ENCODE measurements at places on chromosomes 6 and 20.

DNA sequence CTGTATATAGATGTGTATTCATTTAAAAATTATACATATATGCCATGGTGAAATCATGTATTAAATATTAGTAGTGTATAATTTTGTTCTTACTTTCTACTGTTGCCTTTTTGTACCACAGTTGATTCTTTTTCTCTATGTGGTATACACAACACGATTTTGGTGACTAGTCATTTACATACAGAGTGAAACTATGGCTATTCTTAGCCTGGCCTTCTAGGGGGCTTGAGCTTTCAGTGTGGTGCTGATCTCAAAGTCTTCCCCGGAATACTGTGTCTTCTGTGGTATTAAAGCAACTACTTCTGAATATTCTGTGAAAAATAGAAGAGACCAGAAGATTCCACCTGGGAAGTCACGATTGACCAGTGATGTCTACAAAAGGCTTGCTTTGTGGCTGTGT lies 301.9 kb downstream of the UTRN start:
- no peak for DNase-seq

DNA sequence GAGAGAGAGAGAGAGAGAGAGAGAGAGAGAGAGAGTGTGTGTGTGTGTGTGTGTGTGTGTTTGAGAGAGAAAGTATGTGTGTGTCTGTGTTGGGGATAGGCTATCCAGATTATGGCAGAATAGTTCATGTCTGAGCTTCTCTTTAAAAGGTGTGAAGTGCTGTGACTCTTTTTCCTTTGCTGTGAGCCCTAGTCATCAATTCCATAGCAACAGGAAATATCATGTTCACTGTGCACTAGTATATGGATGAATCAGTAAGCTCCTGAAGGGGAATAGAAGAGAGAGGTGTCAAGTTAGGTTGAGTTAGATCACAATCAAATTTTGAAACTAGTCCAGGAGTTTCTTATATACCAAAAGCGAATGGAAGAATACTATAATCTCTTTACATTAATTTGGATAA lies 318.7 kb downstream of the RFPL4B start:
- no peak for DNase-seq

DNA sequence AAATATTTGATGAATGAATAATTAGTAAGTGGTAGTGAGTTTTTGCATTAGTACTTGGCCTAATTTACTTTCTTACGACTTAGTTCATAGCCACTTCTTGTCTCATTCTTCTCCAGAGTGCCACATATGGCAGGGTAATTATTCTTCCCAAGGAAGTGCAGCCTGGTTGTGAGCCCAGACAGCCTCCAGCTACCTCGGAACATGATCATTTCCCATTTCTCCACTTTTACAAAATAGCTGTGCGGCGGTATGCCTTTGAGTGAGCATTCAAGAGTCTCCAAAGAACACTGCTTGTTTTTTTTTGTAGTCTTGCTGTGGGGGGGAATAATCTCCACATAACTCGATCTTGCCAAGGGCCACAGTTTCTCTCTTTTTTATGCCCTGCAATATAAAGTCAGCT lies 765.0 kb downstream of the HDGFL1 start:
- no peak for DNase-seq

- no peak for DNase-seq
Observed at GRCh38 chr6:73236144-73236750, 11.0 kb upstream of the KHDC1L start.

GRCh38 chr20:2093159-2093781 lies 8.4 kb upstream of the STK35 start:
- DNase-seq = no peak

GRCh38 chr6:157841211-157841840 lies 18.3 kb downstream of the SNX9 start:
- no peak for DNase-seq

DNA sequence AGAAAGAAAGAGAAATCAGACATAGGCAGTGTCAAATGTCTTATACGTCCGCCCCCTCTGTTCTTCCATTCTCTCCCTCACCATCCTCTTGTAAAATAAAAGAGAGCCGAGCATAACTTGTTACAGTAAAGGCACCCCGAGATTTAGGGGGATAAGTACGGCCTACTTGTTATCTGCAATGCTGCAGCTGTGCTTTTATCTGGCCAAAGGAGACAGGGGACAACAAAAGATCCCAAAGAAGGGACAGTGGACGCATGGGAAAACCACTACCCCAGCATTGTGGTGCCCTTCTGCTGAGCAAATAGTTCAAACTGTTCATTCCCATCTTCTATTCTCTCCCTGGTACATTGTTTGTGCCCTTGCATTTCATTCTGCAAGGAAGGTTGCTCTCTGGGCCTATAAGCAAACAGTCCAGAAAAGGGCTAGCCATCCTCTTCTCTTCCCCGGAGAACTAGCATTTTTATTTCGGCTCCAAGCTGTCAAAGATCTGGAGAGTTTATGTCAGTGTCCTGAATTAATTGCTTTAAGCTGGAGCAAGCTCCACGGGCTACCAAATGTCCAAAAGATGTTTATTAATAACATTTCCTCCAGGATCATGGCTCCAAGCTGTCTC lies 22.3 kb downstream of the FOXA2 start:
- no peak for DNase-seq

DNA sequence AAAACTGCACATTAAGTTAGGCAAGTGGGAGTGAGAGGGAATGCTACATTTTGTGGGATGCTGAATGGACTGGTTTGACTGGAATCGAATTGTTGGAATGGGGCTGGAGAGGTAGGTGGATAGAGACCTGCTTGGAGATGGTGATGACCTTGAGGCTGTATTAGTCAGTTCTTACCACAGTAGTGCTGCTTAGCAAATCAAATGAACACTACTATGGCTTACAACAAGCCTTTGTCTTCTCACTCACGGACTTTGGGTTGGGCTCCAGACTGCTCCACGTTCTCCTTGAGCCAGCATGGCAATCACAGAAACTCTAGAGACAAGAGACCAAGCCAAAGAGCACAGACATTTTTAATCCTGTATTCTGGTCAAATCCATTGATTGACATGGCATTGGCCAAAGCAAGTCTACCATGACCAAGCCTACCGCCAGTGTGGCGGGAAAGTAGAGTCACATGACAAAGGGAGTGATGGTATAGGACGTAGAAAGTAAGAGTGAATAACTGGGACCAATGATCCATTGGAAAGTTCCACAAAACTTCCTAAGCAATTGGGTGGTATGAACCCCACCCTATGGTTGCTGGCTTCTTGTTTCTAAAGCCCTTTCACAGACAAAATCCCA lies 70.3 kb upstream of the FOXP4 start:
- DNase-seq = no peak

DNA sequence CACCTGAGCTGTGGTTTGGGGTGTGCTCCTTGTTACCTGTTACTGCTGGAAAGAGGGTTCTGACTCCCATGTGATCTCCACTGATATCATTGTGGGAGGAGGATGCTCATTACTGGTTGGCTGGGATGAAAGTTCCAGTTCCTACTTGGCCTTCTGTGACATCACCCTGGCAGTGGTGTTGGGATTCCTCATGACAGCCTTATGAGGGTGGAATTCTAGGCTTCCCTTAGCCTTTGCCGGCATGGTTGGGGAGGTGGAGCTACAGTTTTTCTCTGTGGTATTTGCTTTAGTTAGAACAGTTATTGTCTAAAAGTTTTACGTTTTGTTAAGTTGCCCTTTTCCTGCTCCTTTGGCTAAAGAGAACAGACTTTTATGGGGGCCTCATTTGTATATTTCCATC lies 112.1 kb downstream of the AFG1L start:
- no peak for DNase-seq

GRCh38 chr20:33601861-33602260 lies 60.3 kb upstream of the C20orf144 start:
- no peak for DNase-seq

DNA sequence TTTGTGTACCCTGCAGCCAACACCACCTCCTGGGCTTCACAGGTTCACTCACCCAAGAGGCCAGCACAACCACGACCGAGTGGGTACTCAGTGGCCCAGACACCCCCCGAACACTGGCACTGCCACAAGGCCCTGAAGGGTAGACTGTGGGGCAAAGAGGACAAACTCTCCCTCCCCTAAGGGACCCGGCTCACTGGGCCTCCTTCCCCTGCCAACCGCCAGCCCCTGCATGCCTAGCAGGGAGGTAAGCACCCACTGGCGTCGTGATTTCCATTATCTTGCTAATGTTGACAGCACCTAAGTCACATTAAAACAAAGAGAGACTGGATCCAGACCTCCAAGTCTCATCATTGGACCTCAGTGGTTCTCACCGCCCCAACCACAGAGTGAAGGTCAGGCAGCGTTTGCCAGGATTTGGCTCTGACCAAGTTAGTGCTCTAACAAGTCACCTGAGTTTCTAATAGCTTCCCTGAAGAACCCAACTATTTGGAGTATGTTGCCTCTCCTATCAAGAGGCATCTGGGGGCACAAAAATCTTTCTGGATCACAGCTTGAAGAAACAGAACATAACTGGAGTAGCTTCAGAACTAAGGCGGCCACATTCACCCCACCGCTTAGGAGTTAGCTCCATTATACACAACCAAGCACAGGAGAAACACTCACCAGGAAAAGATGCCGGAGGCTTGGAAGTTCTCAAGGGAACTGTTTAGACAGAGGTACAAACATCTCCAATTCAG lies 14.0 kb upstream of the APMAP start:
- DNase-seq = no peak

DNA sequence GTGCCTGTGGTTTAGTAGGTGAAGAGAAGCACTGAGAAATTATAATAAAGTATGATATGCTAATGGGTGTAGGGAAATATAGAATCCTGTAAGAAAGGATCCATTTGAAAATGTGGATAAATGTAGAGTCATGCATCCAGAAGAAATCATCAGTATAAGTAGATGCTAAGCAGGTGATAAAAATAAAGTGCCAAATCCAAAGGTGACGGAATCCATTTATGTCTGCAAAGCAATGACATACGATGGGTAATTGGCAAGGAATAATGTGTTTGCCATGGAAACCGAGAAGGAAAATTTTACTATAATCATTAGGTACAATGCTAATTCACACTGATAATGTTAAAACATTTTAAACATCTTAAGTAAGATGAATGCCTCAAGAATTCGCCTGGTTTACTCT lies 163.0 kb downstream of the OPN5 start:
- DNase-seq = no peak

DNA sequence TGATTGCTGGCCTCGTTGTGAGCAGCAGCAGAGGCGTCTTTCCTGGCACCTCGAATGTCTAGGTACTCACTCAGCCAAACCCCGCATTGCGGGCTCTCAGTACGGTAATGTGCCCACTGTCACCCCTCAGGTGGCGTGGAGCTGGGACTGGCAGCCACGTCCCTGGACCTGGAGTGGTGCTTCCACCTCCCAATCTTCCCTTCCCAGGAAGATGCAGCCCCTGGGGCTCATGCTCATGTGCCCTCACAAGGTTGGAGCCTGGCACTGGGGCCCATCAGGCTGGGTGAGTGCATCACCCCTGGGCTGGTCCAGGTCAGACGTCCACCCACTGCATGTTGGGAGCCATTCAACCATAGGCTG lies 75.7 kb downstream of the TCP11 start:
- DNase-seq = no peak

DNA sequence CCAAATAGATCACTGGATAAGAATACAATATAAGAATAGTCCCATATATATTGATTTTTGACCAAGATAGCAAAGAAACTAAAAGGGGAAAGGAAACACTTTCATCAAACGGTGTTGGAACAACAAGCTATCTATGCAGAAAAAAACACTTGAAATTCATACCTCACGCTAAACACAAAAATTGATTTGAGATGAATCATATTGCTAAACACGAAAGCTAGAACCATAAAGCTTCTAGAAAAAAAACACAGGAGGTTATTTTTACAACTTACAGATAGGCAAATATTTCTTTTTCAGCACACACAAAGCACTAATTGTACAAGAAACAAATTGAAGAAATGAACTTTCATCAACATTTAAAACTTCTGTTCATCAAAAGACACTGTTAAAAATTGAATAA lies 36.7 kb upstream of the TMEM14A start:
- no peak for DNase-seq

DNA sequence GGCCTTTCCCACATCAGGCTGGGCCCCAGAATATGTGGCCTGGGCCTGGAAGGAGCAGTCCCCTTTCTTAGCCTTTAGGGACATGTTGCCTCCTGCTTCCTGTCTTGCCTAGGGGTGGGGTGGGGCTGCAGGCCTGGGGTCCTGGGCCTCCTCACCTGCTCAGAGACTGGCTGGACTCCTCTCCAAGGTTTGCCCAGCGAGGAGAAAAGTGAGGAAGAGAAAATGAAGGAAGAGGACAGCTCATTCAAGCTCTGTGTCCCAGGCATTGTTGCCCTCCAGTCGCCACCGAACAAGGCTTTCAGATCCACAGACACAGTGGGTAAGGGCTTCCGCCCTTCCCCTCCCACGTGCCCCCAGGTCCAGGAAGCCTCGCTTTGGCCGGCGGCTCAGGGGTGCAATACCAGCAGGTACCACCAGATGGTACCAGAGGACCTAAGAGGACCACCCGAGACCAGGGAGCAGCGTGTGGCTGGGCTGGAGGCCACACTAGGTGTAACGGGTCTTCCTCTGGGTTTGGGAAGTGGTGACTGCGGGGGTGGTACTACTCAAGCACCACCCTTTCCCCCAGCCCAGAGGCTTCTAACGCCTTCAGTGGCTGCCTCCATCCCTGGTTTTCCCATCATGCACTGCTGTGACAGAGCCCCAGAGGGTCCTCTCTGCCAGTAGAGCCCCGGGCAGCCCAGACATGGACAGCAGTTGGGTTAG lies 5.5 kb upstream of the BAK1 start:
- peak; percentile 86 for DNase-seq

DNA sequence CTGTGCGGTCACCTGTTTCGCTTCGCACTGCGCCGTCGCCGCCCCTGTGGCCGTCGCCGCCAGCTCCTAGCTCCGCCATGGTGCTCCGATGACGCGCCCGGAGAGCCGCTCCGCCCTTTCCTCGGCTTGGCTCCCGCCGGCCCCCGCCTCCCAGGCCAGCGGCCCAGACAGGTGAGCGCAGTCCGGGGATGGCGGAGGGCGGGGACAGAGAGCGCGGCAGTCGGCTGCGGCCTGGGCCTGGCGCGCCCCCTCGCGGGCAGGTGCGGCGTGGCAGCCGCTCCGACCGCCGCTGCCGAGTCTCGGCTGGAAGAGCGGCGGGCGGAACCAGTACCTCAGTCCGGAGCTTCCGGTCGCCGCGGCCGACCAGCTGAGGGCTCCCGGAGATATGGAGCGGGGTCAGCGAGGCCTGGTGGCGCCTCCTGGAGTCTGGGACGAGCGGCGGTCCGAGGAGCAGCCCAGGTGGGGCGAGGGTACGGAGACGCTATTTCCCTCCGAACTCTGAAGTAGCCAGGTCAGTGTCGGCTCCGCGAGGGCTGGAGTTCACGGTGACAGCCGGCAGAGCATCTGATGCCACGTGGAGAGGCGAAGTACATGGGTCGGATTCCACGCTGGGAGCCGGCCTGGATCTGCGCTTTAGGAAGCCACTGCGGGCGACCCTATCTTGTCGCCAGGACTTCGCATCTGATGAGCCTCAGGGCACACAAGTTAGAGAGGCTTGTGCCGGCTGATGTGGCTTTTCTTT lies at the start of gene MAP7:
Gene MAP7 (minus strand): TSS at position 93 of the 742 bp plus-strand sequence. CDS start 14 bp downstream, at position 79.
- DNase-seq = peak; percentile 47

GRCh38 chr6:163965426-163966348 lies 551.2 kb downstream of the QKI start:
- DNase-seq = no peak
